ENCODE measurements at places on chromosomes 7 and 10.

DNA sequence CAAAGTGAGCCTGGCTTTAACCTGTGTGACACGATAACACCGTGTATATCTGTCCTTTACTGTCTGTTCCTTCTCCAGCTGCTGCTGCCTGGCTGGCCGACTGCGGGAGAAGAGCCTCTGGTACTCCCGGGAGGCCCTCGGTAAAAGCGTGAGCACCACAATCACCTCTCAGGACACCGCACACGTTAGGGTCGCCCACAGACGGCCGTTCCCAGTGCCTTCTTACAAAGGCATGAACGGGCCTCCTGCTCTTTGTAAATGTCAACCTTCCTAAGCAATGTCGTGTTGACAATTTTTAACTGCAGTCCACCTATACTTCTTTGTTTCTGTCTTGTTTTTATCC lies 177.6 kb downstream of the DIP2C start:
- H3K4me3 ChIP-seq: no peak overlapping the region
- H3K27me3 ChIP-seq: peaks cover 5% of the 10 kb centered on the region
- H3K36me3 ChIP-seq: no peaks in the 10 kb centered on the region
- H3K27ac ChIP-seq: no peak overlapping the region
- no peak for DNase-seq

GRCh38 chr10:86335257-86335656 lies 31.3 kb downstream of the GRID1 start:
- no peaks in the 10 kb centered on the region for H3K36me3 ChIP-seq
- no peak overlapping the region for H3K27ac ChIP-seq
- no peak overlapping the region for H3K4me3 ChIP-seq
- H3K4me1 ChIP-seq: no peaks in the 10 kb centered on the region

GRCh38 chr7:91690541-91691070 lies 189.9 kb downstream of the MTERF1 start:
- H3K36me3 ChIP-seq: no peaks in the 10 kb centered on the region
- no peak for DNase-seq
- no peak overlapping the region for H3K4me3 ChIP-seq
- H3K27me3 ChIP-seq: no peaks in the 10 kb centered on the region
- no peaks in the 10 kb centered on the region for H3K4me1 ChIP-seq
- no peak overlapping the region for H3K27ac ChIP-seq

- H3K4me3 ChIP-seq: no peak overlapping the region
- DNase-seq: no peak
- peaks cover 2% of the 10 kb centered on the region for H3K36me3 ChIP-seq
Observed at GRCh38 chr10:12661671-12662070, 312.3 kb downstream of the CAMK1D start.

DNA sequence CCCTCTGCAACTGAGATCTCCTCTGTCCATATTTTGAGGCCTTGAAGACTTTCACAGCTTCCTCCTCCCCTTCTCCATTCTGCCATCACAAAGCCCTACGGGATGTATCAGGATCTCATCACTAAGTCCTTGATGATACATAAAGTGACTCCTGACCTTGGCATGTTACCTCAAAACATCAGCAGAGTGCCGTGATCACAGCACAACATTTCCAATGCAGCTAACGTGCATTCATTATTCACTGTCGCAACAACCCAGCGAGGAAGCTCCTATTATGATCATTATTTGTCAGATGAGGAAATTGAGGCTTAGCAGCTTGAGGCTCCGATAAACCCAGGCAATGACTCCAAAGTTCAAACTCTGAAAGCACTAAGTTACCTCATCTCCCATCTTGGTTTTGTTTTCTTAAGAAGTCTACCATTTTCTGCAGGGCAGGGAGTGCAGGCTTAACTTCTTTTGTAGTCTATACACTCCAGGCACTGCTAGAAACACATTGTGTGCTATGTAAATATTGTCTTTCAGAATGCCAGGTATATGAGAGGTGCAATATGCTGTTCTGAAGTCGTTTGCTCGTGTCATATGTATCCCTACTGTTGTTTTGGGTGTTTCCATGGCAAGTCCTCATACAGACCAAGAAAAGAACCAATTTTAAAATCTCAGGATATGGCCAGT lies 80.6 kb upstream of the C1QL3 start:
- peaks cover 3% of the 10 kb centered on the region for H3K36me3 ChIP-seq
- H3K27ac ChIP-seq: no peak overlapping the region
- no peaks in the 10 kb centered on the region for H3K27me3 ChIP-seq
- DNase-seq: no peak

DNA sequence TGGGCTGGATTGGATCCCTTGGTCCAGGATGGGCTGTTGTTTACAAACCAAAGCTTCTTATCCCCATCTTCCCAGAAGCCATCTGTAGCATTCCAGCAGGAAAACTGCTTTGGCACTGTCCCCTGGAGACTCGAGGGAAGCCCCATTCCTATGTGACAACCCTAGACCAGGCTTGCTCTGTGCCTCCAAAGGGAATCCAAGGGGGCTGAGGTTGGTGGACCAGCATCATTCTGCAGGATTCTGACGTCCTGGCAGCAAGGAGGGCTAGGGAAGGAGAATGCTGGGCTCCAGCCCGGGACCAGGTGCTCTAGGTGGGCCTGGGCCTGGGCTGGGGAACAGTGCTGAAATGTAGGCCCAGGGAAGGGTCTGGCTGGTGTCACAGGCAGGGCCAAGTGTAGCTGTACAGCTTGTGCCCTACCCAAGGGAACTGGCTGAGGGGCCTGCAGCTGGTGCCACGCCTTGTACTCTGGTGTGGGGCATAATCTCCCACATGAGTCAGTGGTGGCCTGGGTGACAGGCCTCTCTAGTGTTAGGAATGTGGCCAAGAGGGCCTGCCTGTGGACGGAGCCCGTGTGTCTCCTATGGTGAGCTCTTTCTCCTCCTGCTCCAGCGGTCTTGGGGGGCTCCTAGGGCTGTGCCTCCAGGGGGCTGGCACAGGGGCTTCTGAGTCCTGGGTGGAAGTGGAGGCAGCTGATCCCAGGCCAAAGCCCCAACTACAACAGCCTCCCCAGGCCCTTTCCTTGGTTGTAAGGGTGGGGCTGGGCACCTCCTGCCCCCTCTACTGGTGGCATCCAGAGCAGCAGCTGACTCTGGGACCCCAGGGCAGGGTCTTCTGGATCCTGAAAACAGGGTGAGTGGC lies 25.2 kb downstream of the TRIM8 start:
- H3K4me1 ChIP-seq: peaks cover 16% of the 10 kb centered on the region
- no peaks in the 10 kb centered on the region for H3K27me3 ChIP-seq
- peaks cover 16% of the 10 kb centered on the region for H3K36me3 ChIP-seq
- no peak for DNase-seq
- peak overlapping the region; percentile 20 for H3K27ac ChIP-seq
- no peak overlapping the region for H3K4me3 ChIP-seq

DNA sequence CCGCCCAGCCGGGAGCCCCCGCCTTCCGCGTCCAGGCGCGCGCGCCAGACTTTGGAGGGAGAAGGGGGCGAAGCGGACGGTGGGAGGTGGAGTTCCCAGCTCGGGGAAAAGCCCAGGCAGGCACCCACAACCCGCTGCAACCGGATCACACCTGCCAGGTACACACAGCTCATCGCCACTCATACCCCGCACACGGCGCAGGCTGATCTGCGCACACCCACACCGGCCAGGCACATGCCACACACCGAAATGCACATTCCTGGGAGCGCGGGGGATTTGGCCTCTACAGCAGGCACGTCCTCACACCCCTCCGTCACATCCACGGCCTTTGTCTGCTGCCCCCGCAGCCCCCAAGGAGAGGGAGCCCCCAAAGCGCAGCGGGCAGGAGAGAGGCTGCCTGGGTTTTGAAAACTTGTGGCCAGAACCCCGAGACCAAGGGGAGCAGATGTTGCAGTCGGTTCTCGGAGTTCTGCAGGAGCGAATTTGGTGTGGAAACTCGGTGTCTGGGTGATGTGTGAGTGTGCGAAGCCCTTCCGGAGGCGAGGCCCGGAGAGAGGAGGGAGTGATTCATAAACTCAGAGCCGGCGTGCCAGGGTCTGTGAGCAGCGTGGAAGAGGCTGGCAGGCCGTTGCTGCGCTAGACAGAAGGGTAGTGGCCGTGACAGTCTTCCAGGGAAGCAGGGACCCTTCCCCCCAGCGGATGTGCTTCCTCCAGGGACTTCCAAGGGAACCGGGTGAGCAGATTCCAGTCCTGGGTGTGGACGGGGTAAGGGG lies 734 bp downstream of the CHST3 start:
- H3K36me3 ChIP-seq: no peaks in the 10 kb centered on the region
- H3K27me3 ChIP-seq: peaks cover 82% of the 10 kb centered on the region
- H3K27ac ChIP-seq: no peak overlapping the region
- H3K4me3 ChIP-seq: no peak overlapping the region
- no peaks in the 10 kb centered on the region for H3K4me1 ChIP-seq
- no peak for DNase-seq

GRCh38 chr7:2420216-2420933 lies 17.0 kb downstream of the CHST12 start:
- no peak for DNase-seq
- no peak overlapping the region for H3K4me3 ChIP-seq
- no peaks in the 10 kb centered on the region for H3K27me3 ChIP-seq
- peaks cover 33% of the 10 kb centered on the region for H3K4me1 ChIP-seq
- peak overlapping the region; percentile 93 for H3K27ac ChIP-seq

GRCh38 chr10:99731306-99732032 lies 458 bp downstream of the COX15 start:
- no peak for DNase-seq
- H3K27me3 ChIP-seq: no peaks in the 10 kb centered on the region
- peak overlapping the region; percentile 99 for H3K4me3 ChIP-seq
- peaks cover 18% of the 10 kb centered on the region for H3K4me1 ChIP-seq

DNA sequence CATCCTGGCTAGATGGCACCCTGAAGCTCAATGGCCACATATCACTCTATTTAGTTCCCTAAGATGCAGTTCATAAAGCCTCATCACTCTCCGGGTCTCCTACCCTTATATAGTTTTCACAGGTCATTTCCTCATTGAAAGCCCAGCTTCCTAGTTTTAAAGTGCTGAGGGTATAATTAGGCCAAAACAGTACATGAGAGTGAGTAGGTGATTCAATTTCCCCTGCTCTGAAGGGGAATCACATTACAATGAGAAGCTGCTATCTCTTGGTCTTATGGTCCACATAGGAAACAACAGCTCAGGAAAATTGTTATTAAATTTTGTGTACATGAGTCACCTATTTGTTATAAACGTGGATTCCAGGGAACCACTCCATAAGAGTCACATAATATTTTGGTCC lies 162.0 kb downstream of the SEMA3E start:
- no peak overlapping the region for H3K4me3 ChIP-seq
- no peak for DNase-seq
- H3K36me3 ChIP-seq: no peaks in the 10 kb centered on the region
- no peak overlapping the region for H3K27ac ChIP-seq
- H3K27me3 ChIP-seq: no peaks in the 10 kb centered on the region
